ENCODE measurements at places on chromosomes 12 and 14.
A peak's percentile ranks its signal among the peaks of the same experiment; 100 is the strongest.

DNA sequence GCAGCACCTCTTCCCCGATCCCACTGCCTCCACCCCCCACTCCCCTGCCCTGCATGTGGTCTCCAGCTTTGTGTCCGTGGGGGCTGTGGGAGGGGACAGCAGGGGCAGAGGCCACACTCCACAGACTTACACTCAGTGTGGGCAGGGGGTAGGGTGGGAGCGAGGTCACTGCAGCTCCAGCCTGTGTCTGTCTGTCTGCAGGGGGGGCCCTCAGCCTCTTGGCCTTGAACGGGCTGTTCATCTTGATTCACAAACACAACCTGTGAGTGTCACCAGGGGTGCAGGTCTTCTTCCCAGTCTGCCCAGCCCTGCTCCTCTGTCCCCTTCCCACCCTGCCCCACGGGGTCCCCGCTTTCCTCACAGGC, 6.5 kb downstream of the NOC4L start:
- DNase-seq: no peak

DNA sequence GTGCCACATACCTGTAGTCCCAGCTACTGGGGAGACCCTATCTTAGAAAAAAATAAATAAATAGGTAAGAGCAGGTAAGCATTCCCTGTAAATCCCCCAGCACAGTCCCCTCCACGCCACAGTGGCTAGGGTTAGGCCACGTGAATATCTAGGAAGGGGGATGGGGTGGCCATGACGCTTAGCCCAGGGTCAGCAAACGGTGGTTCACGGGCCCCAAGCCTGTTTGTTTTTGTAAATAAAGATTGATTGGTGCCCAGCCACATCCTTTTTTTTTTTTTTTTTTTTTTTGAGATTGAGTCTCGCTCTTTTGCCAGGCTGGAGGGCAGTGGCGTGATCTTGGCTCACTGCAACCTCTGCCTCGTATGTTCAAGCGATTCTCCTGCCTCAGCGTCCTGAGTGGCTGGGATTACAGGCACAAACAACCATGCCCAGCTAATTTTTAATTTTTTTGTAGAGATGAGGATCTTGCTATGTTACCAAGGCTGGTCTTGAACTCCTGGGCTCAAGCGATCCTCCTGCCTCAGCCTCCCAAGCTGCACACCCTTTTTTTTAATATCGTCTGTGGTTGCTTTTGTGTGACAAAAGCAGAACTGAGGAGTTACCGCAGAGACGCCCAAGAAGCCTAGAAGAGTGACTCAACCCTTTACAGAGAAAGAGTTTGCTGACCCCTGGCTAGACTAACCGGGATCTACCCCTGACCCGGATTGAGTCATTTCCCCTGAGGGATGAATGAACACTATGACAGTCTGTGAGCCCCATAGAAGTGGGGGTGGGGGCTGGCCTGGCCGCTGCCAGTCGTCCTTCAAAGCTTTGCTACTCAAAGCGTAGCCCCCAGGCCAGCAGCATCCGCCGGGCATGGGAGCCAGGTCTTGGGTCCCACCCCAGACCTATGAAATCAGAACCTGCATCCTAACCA, 113.7 kb upstream of the NCOR2 start:
- DNase-seq: peak; percentile 65

DNA sequence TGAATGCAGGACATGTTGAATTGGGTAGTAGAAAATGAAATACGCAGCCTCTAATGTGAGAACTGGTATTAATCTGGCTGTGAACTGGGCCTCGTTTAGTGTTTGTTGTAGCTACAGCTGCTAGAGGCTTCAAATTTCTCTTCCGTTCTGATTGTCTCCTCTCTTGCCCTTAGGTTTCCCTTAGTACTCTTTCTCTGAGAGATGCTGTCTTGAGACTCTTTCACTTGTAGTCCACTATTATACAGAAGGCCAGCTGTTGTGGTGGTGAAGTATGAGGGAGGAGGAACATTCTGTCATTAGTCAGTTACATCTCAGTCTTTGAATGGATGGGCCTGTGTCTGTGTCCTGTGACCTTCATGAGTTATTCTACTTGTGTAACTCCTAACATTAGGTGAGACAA, 322.0 kb downstream of the TMTC2 start:
- DNase-seq: no peak

DNA sequence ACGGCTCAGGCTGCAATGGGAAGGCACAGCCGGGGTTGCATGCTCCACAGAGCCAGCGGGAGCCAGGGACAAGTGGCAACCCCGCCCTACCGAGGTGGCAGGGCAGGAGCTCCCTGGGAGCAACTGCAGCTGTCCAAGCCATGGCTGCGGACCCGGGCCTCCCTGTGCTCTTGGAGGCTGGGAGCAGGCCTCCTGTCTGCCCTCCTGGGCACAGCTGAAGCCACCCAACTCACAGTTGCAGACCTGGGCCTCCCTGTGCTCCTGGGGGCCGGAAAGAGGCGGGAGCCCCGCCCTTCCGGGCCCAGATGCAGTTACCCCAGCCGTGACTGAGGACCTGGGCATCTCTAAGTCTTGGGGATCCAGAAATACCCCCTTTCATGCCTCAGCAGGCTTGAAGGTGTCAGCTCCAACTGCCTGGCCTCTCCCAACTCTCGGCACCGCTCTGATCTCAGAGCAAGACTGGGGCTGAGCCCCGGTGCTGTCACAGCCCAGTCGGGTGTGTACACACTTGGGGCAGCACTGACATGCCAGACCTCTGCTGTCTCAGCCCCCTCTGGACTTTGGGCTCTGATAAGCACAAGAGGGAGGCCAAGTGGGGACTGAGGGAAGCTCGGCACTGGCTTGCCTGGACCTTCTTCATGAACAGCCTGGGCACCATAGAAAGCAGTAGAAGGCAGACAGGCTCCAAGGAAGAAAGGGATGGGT, 7.5 kb upstream of the RASSF9 start:
- DNase-seq: no peak

GRCh38 chr12:43337571-43338444, 214.2 kb downstream of the ADAMTS20 start:
- no peak for DNase-seq

GRCh38 chr12:40222247-40222646, 2.5 kb upstream of the LRRK2 start:
- no peak for DNase-seq

DNA sequence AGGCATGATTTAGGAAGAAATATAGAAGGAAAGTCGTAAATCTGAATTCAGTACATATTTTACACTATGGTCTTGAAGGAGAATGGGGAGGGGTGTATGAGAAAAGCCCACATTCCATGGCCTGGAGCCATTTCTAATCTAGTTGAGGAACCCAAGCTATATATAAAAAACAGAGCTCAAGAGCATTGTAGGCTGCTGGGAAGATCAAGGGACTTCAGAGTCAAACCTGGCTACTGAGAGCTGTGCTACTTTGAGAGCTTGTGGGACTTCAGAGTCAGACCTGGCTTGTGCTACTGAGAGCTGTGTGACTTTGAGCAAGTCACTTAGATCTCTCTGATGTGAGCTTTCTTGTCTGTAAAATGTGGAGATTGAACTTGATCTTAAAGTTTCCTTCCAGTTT, 58.7 kb downstream of the TBK1 start:
- DNase-seq: no peak

Measured in K562 (cell line).